B cell (primary cell): ENCODE measurements at places on chromosomes 2 and 18.
A peak's percentile ranks its signal among the peaks of the same experiment; 100 is the strongest.

DNA sequence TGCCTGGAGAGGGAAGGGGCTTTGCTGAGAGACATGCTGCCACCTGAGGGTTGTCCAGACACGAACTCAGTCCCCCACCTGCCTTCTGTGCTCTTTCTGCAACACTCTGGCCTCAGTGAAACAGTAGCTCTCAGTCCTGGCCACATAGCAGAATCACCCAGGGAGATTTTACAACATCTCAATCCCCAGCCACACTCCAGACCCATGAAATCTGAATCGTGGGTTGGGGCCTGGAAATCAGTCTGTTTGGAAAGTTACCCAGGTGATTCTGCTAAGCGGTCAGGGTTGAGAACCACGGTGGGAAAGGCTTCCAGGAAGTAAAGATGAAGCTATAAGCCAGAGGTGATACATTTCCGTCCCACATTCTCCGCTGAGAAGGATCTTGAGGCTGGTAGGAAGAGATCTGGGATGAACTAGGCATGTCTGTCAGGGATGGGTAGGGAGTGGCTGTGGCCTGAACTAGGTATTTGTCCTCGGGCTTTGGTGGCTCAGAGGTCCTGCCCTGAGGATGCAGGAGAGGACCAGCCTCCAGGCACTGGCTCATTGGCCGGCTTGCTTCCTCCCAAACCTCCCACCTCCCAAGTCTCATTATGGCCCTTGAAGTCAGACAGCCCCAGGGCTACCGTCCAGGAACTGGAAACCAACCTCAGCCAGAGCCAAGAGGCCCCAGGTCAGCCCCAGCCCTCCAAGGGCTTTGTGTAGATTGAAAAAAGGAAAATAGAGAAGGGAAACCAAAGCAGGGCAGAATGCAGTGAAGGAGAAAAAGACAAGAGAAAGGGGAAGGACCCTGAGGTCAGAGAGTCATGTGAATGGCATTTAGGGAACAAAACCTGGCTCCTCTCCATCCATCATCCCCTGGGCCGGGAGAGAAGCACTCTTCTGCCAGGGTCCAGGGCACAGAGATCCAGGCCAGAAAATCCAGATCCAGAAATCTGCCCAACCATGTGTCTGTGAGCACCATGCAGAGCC is 119.6 kb downstream of the ZFP36L2 start:
- peak overlapping the region; percentile 88 for H3K27ac ChIP-seq
- no peaks in the 10 kb centered on the region for H3K27me3 ChIP-seq
- peak; percentile 85 for DNase-seq
- H3K4me3 ChIP-seq = no peak overlapping the region
- H3K4me1 ChIP-seq = peaks cover 58% of the 10 kb centered on the region

DNA sequence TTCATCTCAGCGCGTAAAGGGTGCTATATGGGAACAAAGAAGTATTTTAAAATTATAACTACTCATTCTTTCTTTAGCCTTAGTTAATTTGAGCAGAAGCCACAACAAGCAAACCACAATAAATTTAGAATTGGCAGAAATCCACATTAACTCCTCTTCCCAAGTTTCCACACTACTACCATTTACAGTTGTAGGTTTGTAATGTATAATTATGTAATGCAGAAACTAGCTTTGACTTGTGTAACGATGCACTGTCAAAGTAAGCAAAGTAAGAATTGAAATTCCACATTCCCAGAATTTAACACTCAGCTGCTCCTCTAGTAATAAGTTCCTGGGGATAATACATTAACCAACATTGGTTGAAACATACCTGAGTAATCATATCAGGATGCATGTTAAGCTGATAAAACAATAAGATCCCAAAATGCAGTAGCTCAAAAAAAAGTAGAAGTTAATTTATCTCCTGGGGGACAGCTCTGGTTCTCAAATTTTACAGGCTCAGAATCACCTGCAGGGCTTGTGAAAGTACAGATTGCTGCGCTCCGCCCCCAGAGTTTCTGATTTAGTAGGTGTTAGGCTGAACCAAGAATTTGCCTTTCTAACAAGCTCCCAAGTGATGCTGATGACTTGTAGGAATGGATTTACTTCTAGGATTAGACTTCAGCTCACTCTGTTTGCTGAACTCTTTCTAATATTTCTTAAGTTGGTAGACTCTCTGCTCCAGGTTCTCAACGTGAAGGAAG is 9.9 kb downstream of the GRP start:
- no peak overlapping the region for H3K27ac ChIP-seq
- no peaks in the 10 kb centered on the region for H3K27me3 ChIP-seq
- DNase-seq = no peak
- no peaks in the 10 kb centered on the region for H3K36me3 ChIP-seq
- no peaks in the 10 kb centered on the region for H3K4me1 ChIP-seq

DNA sequence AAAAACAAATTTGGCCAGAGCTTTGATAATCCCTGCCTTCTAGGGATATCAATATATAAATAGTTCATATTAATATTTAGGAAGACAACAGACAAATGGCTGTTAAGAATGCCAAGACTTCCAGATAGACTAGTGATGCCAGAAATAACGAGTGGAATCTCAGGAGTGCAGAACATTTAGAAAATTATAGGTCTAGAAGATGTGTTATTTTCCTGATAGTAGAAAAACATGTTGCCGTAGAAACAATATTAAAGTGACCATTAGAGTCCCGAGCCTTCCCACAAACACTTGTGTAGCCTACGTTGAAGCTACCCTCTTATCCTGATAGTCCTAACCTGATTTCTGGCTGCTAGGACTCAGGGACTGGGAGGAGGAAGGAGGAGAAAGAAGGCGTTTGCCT is 54.3 kb upstream of the ITGA6 start:
- no peaks in the 10 kb centered on the region for H3K36me3 ChIP-seq
- H3K27ac ChIP-seq = no peak overlapping the region
- H3K27me3 ChIP-seq = no peaks in the 10 kb centered on the region
- peaks cover 7% of the 10 kb centered on the region for H3K4me1 ChIP-seq

- no peaks in the 10 kb centered on the region for H3K36me3 ChIP-seq
- DNase-seq = peak; percentile 14
- no peaks in the 10 kb centered on the region for H3K27me3 ChIP-seq
- peaks cover 26% of the 10 kb centered on the region for H3K4me1 ChIP-seq
- H3K27ac ChIP-seq = peak overlapping the region; percentile 46
- H3K4me3 ChIP-seq = no peak overlapping the region
Observed at GRCh38 chr2:40281021-40281940, 170.6 kb downstream of the SLC8A1 start.

- H3K27ac ChIP-seq = no peak overlapping the region
- no peaks in the 10 kb centered on the region for H3K27me3 ChIP-seq
- no peaks in the 10 kb centered on the region for H3K36me3 ChIP-seq
- H3K4me3 ChIP-seq = no peak overlapping the region
- H3K4me1 ChIP-seq = no peaks in the 10 kb centered on the region
Observed at GRCh38 chr2:109379507-109379906, 234.3 kb downstream of the SEPTIN10 start.

- no peaks in the 10 kb centered on the region for H3K4me1 ChIP-seq
- H3K4me3 ChIP-seq = no peak overlapping the region
- H3K27me3 ChIP-seq = no peaks in the 10 kb centered on the region
- no peaks in the 10 kb centered on the region for H3K36me3 ChIP-seq
Observed at GRCh38 chr18:8893628-8894231, 188.4 kb downstream of the MTCL1 start.

DNA sequence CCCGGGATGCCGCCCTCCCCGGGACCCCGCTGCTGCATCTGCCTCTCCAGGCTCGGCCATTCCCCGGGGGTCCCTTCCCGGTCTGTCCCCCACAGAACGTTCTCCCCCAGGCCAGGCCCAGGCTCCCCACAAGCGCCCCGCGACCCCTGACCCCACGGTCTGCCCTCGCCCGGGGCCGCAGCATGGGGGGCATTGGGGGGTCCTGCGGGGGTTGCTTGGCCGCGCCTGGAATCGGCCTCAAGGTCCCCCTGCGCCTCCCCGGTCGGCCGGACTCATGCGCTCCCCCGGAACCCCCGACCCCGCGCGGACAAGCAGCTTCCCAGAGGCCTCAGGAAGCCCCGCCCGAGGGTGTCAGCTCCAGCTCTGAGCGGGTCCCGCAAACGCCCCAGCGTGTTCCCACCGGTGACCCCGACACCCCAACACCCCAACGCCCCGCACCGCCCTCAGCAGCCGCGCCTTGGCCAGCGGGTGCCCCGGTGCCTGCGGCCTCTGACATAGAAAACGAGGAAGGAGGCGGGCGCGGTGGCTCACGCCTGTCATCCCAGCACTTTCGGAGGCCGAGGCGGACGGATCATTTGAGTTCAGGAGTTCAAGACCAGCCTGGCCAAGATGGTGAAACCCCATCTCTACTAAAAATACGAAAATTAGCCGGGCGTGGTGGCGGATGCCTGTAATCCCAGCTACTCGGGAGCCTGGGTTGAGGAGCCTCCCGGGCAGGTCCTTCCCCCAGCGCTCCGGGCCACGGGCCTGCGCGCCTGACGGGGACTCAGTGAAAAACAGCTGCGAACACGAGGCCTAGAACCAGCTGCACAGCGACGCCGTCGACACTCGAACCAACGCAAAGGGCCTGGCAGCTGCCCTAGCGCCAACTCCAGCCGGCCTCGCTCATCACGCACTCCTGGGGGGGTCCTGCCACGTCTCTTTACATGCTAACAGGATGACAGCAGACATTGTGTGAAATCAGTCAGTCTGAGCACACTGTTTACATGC is 61.8 kb upstream of the CTDP1 start:
- H3K4me3 ChIP-seq = peak overlapping the region; percentile 12
- H3K36me3 ChIP-seq = no peaks in the 10 kb centered on the region
- no peak overlapping the region for H3K27ac ChIP-seq

- H3K4me3 ChIP-seq = no peak overlapping the region
- no peaks in the 10 kb centered on the region for H3K4me1 ChIP-seq
- H3K36me3 ChIP-seq = no peaks in the 10 kb centered on the region
- DNase-seq = no peak
- H3K27ac ChIP-seq = no peak overlapping the region
Observed at GRCh38 chr2:160222546-160223283, 22.6 kb upstream of the ITGB6 start.

DNA sequence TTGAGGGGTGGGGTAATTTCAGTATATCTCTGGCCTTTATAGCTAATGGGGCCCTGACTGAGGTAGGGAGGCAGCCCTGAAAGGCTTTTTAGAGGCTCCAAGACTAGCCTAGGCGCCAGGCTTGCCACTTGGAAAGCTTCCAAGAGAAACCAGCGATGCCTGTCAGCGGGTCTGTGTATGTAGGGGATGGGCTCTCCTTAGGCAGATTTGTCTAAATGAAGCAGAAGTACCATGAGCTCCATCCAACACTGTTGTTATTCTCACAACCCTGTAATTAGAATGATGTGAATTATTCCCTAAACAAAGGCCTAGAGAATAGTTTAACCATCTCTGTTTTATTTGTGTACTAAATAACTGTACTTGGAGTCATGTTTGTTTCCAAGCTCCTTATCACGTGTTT is 138.1 kb downstream of the B3GNT2 start:
- no peaks in the 10 kb centered on the region for H3K4me1 ChIP-seq
- H3K27ac ChIP-seq = no peak overlapping the region
- H3K4me3 ChIP-seq = no peak overlapping the region
- no peak for DNase-seq
- no peaks in the 10 kb centered on the region for H3K27me3 ChIP-seq
- no peaks in the 10 kb centered on the region for H3K36me3 ChIP-seq

DNA sequence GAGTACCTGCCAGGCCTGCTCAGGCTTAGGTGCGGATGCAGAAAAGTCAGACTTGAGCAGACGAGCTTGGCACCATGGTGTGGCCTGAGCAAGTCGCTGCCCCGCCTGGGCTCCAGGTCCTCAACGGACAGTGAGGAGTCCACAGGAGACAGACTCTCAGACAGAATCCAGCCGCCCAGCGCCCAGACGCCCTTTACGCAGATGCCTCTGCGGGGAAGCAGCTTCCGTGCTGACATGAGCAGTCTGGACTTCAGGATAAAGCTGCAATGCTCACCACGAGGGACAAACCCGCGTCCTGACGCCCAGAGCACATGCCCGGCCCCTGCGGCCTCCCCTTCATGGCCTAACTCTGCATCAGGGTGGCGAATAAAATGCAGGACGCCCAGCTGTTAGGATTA is 3.5 kb upstream of the MAB21L4 start:
- no peak overlapping the region for H3K27ac ChIP-seq
- no peaks in the 10 kb centered on the region for H3K4me1 ChIP-seq
- no peak overlapping the region for H3K4me3 ChIP-seq
